Activated T-helper 17 cell treated with anti-CD3 and anti-CD28 coated beads, Interleukin-2, amount 50 U/mL, for 72 hours (primary cell): ENCODE measurements at places on chromosomes 12 and 14. TPM values are rescaled to one million over a fixed set of nuclear protein-coding genes. Genes with fewer than 3 reads are reported as not detected.

CCDC196 gene
- total RNA-seq: not detected

GRCh38 chr12:65886996-65887395 lies 62.7 kb downstream of the HMGA2 start:
- ATAC-seq: no peak

DNA sequence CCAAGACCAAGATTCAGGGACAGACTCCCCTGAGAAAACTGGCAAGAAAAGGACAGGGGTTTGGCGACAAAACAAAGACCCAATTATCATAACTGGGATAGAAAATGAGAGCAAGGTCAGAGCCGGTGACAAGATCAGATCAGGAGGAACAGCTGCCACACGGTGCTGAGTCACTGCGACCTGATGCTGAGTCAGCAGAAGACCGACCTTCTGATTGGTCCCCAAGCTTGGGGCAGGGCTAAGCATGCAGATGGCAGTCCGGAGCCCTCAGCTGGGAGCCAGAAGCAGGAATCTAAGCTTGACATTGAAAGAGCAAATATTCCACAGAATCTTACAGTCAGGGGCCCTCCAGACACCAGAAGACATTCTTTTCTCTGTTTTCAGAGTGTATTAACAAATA lies 19.1 kb upstream of the ARMH4 start:
- peak; percentile 99 for ATAC-seq

FLRT2 gene
- total RNA-seq: not detected

DNA sequence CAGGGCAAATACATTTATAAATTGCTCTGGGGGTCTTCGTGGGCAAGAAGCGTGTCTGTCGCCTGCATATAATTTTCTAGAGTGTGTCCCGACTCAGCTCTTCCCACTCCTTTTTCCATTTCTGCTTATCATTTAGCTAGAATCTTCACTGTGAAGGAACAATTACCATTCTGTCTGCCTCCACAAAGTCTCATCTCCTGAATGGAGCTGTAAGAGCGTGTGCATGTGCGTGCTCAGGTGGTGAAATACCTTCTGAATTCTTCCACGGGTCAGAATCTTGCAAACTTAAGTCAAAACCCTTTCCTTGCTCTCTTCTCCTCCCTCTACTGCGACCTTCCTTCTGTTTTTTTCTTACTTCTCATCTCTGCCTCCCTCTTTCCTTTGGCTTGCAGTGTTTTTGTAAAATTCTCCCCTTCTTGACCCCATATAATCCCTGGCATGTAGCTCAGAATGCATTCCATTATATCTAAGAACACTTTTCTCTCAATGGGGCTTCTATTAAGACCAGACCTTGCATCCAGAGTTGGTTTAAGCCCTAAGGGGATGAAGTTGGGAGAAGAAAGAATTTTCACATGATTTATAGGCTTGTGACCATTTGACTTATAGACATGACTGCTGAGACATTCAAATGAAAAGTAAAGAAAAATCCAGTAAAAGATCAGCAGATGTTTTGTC lies 25.0 kb upstream of the GSG1 start:
- no peak for ATAC-seq

DNA sequence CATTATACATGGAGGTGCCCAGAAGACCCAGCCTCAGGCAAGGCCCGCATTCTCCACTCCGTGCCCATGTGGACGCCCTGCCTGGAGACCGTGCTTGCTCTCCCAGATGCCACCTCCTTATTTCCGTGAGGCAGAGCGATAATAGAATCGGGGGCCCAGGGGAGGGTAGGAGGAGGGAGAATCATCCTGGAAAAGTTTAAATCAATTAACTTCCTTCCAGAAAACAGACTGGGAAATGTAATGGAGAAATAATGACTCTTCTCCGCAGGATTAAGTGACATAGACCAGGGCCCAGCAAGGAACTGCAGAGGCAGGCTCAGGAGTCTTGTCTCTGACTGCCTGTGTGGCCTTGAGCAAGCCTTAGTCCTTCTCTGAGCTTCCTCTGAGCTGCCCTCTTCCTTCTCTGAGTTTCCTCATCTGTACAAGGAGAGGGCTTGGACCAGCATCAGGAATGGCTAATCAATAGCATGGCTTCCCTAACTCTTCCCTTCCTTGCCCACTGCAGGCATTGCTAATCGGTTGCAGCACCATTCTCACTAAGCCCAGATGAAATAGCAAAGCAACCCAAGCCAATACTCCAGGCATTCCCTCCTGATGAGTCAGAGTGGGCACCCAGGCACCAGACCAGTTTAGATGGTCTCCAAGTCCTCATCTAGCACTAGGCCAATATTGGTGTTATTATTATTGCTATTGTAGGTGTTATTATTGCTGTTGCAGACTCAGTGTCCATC lies 11.3 kb upstream of the FAM222A start:
- no peak for ATAC-seq

GRCh38 chr14:22547948-22548750 lies 40.9 kb downstream of the DAD1 start:
- ATAC-seq: no peak

TC2N gene
- total RNA-seq: 81.2 TPM

- ATAC-seq: no peak
Observed at GRCh38 chr12:7068994-7069346, 8.5 kb downstream of the C1S start.

- no peak for ATAC-seq
Observed at GRCh38 chr12:27382171-27382795, 49.6 kb downstream of the BMAL2 start.

- no peak for ATAC-seq
Observed at GRCh38 chr14:31360919-31361662, 59.3 kb downstream of the HEATR5A start.

DNA sequence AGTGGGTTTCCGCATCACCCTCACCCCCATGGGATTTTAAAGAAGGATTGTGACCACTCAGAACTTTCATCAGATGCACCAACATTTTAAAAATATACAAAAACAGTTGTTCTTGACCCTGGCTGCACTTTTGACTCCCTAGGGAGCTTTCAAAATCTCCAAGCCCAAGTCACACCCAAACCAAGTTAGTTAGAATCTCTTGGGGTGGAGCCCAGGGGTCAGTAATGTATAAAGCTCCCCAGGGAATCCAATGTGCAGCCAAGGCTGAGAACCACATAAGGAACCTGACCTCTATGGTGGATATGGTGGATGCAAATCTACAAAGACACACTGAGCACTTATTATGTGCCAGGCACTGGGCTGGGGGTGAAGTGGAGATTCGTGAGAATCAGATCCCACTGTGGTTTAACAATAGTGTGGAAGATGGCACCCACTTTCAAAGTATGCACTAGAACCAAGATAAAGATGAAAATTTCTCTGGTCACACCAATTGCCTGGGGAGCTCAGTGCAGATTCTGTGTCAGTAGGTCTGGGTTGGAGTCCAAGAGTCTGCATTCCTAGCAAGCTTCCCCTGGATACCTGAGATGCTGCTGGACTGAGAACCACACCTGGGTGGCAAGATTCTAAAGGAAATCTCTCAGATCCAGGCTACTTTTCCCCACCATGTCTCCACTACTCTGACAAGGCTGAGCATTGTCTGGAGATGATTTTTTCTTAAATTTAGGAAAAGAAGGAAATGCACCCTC lies 18.9 kb upstream of the CMKLR1 start:
- no peak for ATAC-seq

- no peak for ATAC-seq
Observed at GRCh38 chr14:61392297-61392696, 70.9 kb downstream of the PRKCH start.

GRCh38 chr14:104142946-104143470 lies 4.6 kb downstream of the KIF26A start:
- no peak for ATAC-seq

GRCh38 chr14:61699027-61699426 lies 3.7 kb downstream of the HIF1A start:
- ATAC-seq: no peak

DNA sequence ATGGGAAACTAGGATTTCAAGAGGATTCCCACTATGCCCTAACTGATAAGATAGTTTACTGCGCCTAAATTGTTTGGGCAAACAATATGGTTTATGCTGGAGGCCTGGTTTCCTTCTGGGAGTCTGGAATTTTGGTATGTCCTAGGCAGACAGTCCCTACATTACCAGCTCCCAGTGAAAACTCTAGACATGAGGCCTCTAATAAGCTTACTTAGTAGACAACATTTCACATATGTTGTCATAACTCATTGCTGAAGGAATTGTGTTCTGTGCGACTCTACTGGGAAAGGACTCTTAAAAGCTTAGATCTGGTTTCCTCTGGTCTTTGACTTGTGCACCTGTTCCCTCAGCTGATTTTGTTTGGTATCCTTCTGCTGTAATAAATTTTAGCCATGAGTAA lies 18.0 kb upstream of the PRPF39 start:
- ATAC-seq: no peak

FZD10 gene
- not detected for total RNA-seq

- no peak for ATAC-seq
Observed at GRCh38 chr14:101037021-101037817, 133.7 kb upstream of the RTL1 start.

DNA sequence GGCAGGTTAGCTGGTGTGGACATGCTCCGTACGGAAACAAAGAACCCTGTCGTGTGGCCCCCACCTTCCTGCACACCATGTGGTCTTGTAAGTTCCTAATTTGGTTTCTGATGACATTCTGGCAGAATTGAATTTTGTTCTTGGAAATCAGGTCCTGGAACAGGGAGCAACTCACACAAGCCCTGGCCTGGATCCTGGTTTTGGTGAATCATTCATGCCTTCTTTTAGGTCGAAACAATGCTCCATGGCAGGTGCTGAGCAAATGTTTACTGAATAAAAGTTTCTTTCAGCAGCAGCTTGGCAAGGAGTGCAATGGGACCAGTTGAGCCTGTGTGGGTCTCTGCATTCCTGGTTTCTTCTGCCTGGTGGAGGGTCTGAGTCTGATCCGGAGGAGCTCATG lies 978.4 kb downstream of the BCL11B start:
- no peak for ATAC-seq

MYF6 gene
- total RNA-seq: not detected

- no peak for ATAC-seq
Observed at GRCh38 chr14:30550335-30550734, 8.6 kb upstream of the G2E3 start.

DNA sequence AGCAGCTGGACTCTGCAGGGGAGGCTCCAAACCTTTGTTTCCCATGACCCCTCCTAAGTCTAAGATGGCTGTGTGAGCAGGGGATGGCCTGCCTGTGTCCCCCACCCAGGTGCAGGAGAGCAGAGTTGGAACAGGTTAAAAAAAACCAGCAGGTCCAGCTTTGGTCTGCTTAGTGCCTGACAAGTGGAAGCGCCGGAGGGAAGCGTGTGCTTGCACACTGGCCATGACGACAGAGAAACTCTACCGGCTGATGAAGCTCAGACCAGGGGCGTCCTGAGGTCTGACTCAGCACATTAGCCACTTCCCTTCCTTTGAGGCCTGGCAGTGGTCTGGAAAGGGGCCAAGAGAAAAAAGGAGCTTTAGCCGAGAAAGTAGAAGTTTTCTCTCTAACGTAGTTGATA lies 280.1 kb downstream of the VRK1 start:
- ATAC-seq: peak; percentile 80

RTRAF gene
- 190 TPM for total RNA-seq

TPH2 gene
- total RNA-seq: not detected

SPTB gene
- total RNA-seq: 0.29 TPM

- ATAC-seq: no peak
Observed at GRCh38 chr14:25136811-25137210, 86.9 kb upstream of the STXBP6 start.

SYNE3 gene
- total RNA-seq: 78.9 TPM

GRCh38 chr12:54579258-54579657 lies 9.2 kb downstream of the PPP1R1A start:
- peak; percentile 25 for ATAC-seq

- no peak for ATAC-seq
Observed at GRCh38 chr14:67173719-67174118, 15.5 kb upstream of the GARIN2 start.

GRCh38 chr12:48601013-48601756 lies 31.3 kb upstream of the LALBA start:
- ATAC-seq: peak; percentile 55

DNA sequence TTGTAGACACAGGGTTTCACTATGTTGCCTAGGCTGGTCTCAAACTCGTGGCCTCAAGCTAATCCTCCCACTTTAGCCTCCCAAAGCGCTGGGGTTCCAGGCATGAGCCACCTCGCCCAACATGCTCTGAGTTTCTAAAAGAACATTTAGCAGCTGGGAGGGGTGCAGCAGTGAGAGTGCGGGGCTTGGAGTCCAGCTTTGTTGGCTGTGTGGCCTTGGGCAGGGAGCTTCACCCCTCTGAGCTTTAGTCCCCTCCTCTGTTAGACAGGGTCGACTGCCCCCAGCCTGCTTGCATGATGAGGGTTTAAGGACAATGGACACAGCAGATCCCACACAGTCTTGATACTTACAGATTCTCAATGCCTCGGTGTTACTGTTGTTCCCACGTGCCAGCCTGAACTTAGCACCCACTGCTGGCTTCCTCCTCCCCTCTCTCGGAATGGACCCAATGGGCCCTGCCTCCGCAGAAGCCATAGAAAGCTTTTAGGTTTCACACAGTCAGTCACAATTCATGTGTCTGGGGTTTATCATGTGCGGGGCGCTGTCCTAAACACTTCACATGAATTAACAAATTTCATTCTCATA lies 54.6 kb downstream of the PSMA6 start:
- ATAC-seq: no peak

DNA sequence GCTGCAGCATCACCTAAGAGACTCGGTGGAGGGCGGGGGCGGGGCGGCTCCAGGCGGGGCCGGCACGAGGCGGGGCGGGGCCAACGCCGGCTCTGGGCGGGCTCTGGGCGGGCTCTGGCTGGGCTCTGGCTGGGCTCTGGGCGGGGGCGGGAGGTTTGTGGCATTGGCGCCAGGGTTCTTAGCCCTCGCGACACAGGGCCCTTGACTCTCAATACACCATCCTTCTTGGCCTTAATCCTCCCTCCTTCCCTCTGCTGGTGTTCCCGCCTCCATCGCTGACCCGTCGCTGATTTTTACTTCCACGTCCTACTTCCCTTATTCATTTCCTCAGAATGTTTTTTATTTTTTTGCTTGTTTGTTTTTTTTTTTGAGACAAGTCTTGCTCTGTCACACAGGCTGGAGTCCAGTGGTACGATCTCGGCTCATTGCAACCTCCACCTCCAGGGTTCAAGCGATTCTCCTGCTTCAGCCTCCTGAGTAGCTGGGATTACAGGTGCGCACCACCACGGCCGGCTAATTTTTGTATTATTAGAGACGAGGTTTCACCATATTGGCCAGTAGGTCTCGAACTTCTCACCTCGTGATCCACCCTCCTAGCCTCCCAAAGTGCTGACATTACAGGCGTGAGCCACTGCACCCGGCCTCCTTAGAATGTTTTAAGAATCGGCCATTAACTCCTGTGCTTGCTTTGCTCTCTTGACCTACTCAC lies at the start of gene BLTP3B:
Gene BLTP3B (minus strand): TSS at position 24 of the 709 bp plus-strand sequence. CDS start 239 bp downstream, outside the sequence.
- peak; percentile 84 for ATAC-seq

SLC38A2 gene
- 206 TPM for total RNA-seq

- no peak for ATAC-seq
Observed at GRCh38 chr14:38404616-38405015, 148.7 kb upstream of the CLEC14A start.

- no peak for ATAC-seq
Observed at GRCh38 chr14:100780646-100781355, 45.1 kb upstream of the MEG3 start.

NTF3 gene
- total RNA-seq: not detected

GRCh38 chr12:59149995-59150642 lies 229.8 kb upstream of the LRIG3 start:
- peak; percentile 72 for ATAC-seq

GPR137C gene
- total RNA-seq: 0.35 TPM
